NCI-H1048 (cell line): ENCODE measurements at places on chromosomes 1 and 21.
A peak's percentile ranks its signal among the peaks of the same experiment; 100 is the strongest.

- DNase-seq = no peak
Measured at GRCh38 chr1:110606657-110607535, 738 bp upstream of the KCNA2 start.

GRCh38 chr1:67429528-67430357 lies 459 bp downstream of the SERBP1 start:
- DNase-seq = no peak

DNA sequence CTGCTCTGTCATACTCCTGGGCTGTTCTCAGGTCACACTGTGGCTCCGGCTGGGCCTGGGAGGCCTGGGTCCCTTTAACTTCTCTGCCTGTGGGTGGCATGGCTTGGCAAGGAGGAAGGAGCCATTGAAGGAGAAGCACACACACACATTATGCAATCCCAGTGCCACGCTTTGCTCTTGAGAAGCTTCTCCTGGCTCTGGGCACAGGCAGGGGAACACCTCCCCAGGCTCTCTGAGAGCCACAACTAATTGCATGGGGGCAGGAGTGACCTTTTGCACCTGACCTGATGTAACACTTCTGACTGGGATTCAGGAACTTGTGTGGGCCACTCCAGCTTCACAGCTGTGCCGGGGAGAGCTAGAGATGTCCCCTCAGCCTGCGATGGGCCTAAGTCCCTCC lies 23.1 kb downstream of the LGR6 start:
- DNase-seq = no peak

- no peak for DNase-seq
Measured at GRCh38 chr1:94708299-94708685, 111.9 kb upstream of the SLC44A3 start.

GRCh38 chr1:157484573-157484972 lies 67.7 kb downstream of the FCRL5 start:
- DNase-seq = no peak

GRCh38 chr1:169115891-169116585 lies 9.5 kb downstream of the ATP1B1 start:
- no peak for DNase-seq

DNA sequence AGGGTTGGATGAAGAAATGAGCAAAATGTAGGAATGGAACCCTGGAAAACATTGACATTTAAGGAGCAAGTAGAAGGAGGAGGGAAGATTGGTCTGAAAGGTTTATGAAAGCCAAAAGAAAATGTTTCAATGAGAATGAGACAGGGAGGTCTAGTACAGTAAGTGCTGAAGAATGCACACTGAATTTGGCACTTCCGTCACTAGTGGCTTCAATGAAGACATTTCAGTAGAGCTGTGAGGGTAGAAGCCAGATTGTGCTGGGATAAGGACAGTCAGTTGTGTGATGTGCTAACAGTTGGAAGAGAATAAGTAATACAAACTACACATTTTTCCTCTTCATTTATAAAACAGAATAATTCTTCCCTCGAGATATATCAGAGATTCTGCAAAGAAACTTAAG lies 17.1 kb downstream of the THEM4 start:
- DNase-seq = no peak

DNA sequence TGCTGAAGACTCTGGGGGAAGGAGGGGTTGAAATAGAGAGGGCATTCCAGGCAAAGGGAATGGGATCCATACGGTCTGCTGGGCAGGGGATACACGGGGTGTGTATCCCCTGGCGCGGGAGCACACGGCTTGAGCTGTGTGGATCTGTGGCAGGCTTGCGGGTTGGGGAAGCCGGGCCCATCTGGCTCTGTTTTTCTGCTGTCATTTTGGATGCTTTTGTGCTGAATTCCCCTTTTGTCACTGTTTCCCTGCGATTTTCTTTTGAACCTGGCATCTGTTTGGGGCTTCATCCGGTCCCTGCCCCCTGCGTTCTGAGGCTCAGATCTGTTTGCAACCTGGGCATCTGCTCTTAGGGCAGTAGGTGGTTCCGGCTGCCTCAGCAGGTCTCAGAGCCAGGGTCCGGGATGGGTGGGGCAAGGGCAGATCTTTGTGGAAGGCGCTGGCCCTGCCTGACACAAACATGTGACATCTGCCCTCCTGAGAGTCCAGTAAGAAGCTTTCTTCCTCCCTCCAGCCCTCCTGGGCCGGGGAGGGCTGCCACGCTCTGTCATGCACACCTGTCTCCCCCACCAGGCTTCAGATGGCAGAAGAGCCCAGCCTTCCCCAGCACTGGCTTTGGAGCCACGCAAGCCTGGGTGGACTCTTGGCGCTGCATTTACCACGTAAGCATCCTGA lies 84.0 kb downstream of the IGSF21 start:
- DNase-seq = no peak

DNA sequence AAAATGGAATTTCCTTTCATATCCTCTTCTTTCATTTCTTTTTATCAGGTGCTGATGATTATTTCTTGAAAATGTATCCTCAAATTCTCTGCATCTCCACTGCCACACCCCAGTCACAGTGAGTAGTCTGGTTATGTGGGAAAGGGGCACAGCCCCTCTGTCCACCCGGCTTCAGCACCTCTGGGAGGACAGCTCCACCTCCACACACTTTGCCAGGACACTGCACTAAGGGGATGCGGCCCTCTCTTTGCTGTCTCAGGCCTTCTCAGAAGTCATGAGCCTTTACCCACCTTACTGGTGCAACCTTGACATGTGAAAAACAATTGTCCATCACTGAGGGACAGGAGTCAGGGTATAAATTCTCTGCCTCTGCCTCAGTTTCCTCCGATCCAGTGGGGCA lies 433.1 kb downstream of the PCP4 start:
- no peak for DNase-seq

GRCh38 chr1:232211149-232211548 lies 418.8 kb downstream of the SIPA1L2 start:
- no peak for DNase-seq

DNA sequence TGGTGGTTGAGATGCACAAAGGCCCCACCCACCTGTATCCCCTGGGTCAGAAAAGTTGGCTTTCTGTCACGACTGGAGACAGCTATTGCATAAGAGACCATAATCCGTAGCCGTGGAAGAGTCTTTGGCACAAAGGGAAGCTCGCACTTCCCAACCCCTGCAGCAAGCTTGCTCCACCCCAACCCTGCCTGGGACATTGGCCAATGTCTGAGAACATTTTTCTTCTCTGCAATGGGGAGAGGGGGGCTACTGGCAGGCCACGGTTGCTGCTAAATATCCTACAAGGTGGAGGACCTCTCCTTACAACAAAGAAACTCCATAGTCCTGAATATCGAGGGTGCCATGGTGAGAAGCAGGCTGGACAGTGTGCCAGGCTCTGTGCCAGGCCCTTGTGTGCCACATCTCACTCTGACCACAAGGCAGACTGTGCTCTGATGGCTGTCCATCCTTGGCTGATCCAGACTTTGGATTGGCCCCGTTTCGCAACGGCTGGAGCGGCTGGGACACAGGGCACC lies 104.1 kb downstream of the CSMD2 start:
- DNase-seq = no peak

DNA sequence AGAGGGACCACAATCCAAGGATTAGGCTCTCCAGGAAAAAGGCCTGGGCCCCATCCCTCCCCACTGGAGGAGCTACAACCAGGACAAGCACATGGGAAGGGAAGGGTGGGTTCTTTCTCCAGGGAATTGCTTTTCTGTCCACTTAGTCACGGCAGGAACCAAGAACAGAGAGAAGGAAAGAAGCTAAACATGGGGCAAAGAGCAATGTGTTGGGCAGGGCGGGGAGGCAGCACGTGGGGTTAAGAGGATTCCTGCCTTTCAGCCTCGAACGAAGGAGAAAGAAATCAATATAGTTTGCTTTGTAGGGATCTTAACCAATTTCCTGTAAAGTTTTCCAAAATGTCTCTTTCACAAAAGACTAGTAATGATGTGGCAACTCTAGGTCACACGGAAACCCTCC lies 21.7 kb downstream of the ERI3 start:
- no peak for DNase-seq

GRCh38 chr1:14111121-14111520 lies 411.1 kb downstream of the PRDM2 start:
- no peak for DNase-seq

DNA sequence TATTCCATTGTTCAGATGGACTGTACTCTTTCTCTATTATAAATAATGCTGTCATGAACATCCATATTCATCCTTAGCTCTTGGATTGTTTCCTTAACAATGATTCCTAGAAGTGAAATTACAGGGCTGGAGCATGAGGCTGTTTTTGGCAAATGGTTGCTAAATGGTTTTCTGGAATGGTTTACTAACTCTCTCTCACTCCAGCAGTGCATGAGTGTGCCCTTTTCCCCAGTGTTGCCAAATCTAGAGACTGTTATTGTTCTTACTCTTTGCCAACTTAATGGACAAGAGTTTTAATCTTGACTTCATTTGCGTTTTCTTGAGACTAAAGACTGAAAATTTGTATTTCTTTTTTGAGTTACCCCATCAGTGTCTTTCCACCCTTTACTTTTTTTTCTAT lies 113.0 kb downstream of the PAPPA2 start:
- no peak for DNase-seq

- no peak for DNase-seq
Measured at GRCh38 chr1:156063997-156064285, 3.0 kb downstream of the RAB25 start.

GRCh38 chr21:33760641-33761440 lies 118.5 kb downstream of the ITSN1 start:
- no peak for DNase-seq

DNA sequence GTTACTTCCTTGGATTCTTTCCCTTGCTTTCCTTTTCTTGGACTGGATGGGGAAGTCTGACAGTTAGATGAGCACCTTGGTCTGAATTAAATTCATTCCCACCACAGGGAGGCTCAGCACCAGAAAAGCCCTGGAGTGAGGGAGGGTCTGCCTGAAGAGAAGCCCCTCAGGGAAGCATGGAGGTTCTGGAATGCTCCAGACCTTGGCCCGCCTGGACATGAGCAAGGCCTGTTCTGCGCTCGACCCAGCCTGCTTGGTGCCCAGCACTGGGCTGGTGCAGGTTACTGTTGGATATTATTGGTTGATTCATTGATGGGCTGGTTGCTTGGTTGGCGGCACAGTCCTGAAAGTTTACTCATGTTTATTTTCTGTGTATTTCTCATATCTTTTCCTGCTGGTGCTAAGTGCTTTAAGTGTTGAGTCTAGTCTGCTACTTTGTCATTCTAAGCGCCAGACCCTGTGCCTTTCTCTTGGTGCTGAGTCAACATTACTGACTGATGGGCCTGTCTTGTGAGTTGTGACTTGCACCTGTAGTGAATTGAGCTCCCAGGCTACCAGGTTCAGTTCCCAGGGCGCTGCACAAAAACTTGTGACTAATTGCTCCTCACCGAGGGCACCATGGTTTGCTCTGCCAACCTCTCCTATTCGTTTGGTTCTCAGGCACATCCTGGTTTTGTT lies 538.5 kb downstream of the KIF26B start:
- no peak for DNase-seq

GRCh38 chr1:42934541-42935312 lies 23.9 kb downstream of the SLC2A1 start:
- no peak for DNase-seq

DNA sequence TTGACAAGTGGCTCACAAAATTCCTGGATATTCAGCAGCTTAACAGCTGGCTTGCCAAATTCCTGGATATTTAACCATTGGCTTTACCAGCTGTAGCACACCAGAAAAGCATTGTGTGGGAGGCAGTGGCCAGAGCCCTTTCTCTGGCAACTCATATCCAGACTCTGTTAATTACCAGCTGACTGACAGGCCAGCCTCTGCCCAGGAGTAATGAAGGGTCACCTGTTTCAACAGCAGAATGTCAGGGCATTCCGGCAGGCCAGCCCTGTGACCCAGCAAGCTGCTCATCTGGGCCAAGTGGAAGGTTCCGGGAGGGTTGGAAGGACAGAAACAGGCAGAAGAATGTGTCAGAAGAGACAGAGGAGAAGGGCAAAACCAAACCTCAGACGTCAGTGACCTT lies 35.2 kb upstream of the KIRREL1 start:
- DNase-seq = no peak

DNA sequence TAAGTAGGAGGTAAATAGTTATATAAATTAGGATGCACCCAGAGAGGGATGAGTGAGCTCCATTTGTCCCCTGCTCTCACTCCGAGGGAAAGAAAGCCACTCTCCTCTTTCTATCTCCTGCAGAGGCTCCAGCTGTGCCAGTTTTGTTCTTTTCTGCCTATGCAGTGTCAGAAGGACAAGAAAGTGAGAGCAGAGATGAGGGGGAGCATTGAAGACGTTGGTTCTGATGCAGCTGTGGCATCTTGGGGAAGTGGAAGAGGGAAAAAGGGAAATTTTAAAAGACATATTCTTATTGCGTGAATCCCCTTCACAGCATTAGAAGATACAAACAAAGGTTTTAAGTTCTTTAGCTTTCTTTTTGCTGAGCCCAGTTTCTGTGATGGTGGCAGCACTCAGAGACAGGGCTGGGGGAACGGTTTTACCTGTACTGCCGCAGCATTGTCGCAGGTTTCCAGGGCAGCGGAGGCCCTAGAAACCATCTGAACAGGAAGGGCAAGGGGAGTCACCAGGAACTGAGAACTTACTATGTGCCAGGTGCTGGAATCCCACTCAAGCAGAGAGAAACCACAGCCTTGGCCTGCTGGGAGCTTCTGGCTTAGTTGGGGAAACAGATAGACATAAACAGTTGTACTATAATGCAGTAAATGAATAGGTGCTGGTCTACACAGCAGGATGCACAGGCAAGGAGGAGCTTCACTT lies 44.9 kb upstream of the USP24 start:
- DNase-seq = no peak

GRCh38 chr1:213969958-213970555 lies 17.7 kb upstream of the PROX1 start:
- no peak for DNase-seq

DNA sequence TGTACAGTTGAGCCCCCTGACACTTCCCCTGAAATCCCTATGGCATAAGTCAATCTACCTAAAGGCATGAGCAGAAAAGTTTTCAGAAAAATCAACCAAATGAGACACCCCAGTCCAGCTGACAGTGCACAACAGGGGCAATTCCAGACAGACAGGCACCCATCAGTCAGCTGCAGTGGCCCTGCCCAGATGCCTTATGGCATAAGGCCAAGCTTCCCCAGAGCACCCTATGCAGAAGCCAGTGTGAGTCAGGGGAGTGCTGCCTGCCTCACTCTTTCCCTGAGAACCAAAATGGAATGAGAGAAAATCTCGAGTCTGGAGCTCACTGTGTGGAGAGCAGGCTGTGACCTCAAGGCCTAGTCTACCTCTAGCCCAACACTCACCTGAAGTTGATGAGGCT lies 38.1 kb downstream of the MRAP start:
- no peak for DNase-seq

- DNase-seq = peak; percentile 41
Measured at GRCh38 chr1:156388174-156389137, 19.4 kb downstream of the RHBG start.

- no peak for DNase-seq
Measured at GRCh38 chr1:228182296-228183030, 16.9 kb downstream of the IBA57 start.
